PC-3 (cell line): ENCODE measurements at places on chromosomes 16 and 17. TPM values are rescaled to one million over a fixed set of nuclear protein-coding genes. Genes with fewer than 3 reads are reported as not detected.

The CHD9 gene
- 13.3 and 19.5 TPM in 2 replicates for total RNA-seq

The RNFT1 gene
- total RNA-seq, result 13.5 and 18.1 TPM in 2 replicates

DNA sequence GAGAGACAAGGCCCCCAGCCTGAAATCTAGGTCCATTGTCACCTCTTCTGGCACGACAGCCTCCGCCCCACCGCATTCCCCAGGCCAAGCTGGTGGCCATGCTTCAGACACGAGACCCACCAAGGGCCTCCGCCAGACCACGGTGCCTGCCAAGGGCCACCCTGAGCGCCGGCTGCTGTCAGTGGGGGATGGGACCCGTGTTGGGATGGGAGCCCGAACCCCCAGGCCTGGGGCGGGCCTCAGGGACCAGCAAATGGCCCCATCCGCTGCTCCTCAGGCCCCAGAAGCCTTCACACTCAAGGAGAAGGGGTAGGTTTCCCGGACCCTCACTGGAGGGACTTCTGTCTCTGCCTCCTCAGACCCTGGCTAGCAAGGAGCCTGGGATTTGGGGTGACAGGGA is 1.0 kb downstream of the TEDC2 start:
- no peaks in the 10 kb centered on the region for H3K36me3 ChIP-seq
- H3K27me3 ChIP-seq, result no peaks in the 10 kb centered on the region
- no peak for DNase-seq
- H3K27ac ChIP-seq, result no peak overlapping the region
- H3K4me1 ChIP-seq, result peaks cover 14% of the 10 kb centered on the region

The DPEP3 gene
- not detected in 2 replicates for total RNA-seq

DNA sequence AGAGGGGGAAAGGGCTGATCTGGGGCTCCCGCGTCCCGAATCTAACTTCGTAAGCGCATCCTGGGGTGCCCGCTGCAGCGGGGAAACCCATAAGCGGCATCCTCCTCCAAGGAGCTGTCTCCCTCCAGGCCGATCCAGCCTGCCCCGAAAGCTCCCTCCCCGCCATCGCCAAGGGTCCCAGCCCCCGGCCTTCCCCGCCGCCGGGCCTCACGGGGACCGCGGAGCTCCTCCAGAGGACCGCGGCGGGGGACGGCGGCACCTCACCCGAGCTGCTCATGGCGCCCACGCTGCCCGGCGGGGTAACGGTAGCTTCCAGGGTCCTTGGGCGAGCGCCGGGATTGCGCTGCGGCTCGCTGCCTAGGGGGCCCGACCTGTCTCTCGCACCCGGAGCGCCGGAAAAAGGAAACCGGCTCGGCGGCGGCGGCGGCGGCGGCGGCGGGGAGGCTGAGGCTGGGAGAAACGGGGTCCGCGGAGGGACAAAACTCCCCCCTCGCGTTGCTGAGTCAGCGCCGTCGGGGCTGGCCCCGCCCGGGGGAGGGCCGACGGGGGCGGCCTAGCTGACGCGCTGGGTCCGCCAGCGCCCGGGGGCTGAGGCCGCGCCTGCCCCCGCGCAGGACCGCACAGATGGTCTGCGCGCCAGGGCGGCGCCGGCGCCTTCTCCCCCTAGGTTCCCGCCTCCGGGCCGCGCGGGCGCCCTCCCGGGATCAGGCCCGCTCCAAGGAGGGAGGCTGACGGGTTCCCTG is at the start of gene BLMH:
TSS of gene BLMH (minus strand) at position 402 of the 743 bp plus-strand sequence. CDS start at position 277, 125 bp downstream.
- no peaks in the 10 kb centered on the region for H3K27me3 ChIP-seq
- H3K36me3 ChIP-seq, result peaks cover 4% of the 10 kb centered on the region; the same call in 1 of the 2 replicates
- peak; percentile 70 for DNase-seq
- H3K4me3 ChIP-seq, result peak within 1 kb of the TSS; percentile 96
- peaks cover 9% of the 10 kb centered on the region for H3K4me1 ChIP-seq

The UNC13D gene
- 43.9 and 53.8 TPM in 2 replicates for total RNA-seq

- DNase-seq, result peak; percentile 16
- no peak overlapping the region for H3K27ac ChIP-seq
- no peaks in the 10 kb centered on the region for H3K27me3 ChIP-seq
- no peak overlapping the region for H3K4me3 ChIP-seq
- H3K4me1 ChIP-seq, result peaks cover 34% of the 10 kb centered on the region
These were observed 40.8 kb downstream of the MRTFB start for GRCh38 chr16:14111713-14112538.

The SMIM5 gene
- 2.3 and 4.3 TPM in 2 replicates for total RNA-seq

The CAPNS2 gene
- total RNA-seq, result 0.26 TPM in 1 of 2 replicates, not detected in the other

- no peaks in the 10 kb centered on the region for H3K36me3 ChIP-seq
- no peak overlapping the region for H3K27ac ChIP-seq
- H3K27me3 ChIP-seq, result no peaks in the 10 kb centered on the region
- no peak overlapping the region for H3K4me3 ChIP-seq
These were observed 139.6 kb downstream of the CDK5R1 start for GRCh38 chr17:32626379-32626791.

DNA sequence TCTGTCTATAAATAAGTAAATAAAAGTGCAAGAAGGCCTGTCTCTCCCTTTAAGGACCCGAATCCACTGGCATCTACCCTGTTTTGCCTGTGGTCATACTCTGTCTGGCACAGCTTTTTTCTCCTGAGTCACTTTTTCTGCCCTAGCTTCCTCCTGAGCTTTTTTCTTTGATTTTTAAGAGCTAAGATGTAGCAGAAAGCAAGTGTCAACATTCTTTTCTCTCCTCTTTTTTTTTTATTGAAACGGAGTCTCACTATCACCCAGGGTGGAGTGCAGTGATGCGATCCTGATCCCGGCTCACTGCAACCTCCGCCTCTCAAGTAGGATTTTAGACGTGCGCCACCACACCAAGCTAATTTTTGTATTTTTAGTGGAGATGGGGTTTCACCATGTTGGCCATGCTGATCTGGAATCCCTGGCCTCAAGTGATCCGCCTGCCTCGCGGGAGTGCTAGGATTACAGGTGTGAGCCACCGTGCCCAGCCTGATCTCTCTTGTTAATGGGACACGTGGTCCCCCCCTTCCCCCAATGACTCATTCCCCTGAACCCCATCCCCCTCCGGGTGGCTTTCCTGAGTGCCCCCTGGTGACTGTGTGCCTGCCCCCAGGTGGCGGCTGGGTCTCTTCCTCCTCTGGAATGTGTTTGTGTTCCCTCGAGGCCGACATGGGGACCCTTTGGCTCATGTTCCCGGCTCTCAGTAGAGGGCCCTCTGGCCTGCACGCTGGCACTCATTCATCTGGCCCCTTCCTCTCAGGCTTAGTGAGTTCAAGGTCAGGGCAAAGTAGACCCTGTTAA is 14.2 kb downstream of the C16orf90 start:
- no peaks in the 10 kb centered on the region for H3K4me1 ChIP-seq
- H3K27ac ChIP-seq, result no peak overlapping the region
- no peaks in the 10 kb centered on the region; the same call in 1 of the 2 replicates for H3K36me3 ChIP-seq
- H3K27me3 ChIP-seq, result no peaks in the 10 kb centered on the region

- no peak for DNase-seq
- no peak overlapping the region for H3K27ac ChIP-seq
- H3K4me1 ChIP-seq, result no peaks in the 10 kb centered on the region
- H3K4me3 ChIP-seq, result no peak overlapping the region
- H3K27me3 ChIP-seq, result no peaks in the 10 kb centered on the region
These were observed 239.3 kb downstream of the MAF start for GRCh38 chr16:79361132-79361751.

The SLC2A4 gene
- total RNA-seq, result 0.29 TPM in 1 of 2 replicates, not detected in the other

GRCh38 chr17:80665792-80666191 is 121.2 kb downstream of the RPTOR start:
- H3K36me3 ChIP-seq, result no peaks in the 10 kb centered on the region
- DNase-seq, result no peak
- no peaks in the 10 kb centered on the region for H3K4me1 ChIP-seq
- H3K27me3 ChIP-seq, result no peaks in the 10 kb centered on the region

DNA sequence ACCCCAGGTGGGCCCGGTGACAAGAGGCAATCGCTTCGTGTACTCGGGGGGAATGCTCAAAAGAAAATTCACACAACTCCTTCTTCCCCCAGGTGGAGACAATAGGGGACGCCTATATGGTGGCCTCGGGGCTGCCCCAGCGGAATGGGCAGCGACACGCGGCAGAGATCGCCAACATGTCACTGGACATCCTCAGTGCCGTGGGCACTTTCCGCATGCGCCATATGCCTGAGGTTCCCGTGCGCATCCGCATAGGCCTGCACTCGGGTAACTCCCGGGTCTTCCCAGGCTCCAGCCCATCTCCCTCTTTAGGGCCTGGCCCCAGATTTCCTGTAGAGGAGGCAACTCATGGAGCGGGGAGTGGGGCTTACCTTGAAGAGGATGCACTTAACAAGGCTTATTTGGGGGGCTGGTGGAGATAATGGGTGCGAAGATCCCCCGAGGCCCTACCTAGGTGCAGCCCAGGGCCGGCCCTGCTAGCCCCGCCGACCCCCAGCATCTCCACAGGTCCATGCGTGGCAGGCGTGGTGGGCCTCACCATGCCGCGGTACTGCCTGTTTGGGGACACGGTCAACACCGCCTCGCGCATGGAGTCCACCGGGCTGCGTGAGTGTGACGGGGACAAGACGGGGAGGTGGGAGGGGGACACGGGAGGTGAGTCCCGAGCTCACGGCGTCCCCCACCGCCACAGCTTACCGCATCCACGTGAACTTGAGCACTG is 13.0 kb downstream of the GUCY2D start:
- no peak overlapping the region for H3K27ac ChIP-seq
- H3K4me3 ChIP-seq, result peak overlapping the region; percentile 63
- H3K4me1 ChIP-seq, result peaks cover 28% of the 10 kb centered on the region
- no peaks in the 10 kb centered on the region for H3K27me3 ChIP-seq

GRCh38 chr16:86563469-86564345 is 2.9 kb upstream of the FOXC2 start:
- DNase-seq, result peak; percentile 90
- no peaks in the 10 kb centered on the region for H3K27me3 ChIP-seq
- H3K27ac ChIP-seq, result peak overlapping the region; percentile 54
- no peaks in the 10 kb centered on the region for H3K36me3 ChIP-seq

The EVI2B gene
- total RNA-seq, result 0.11 TPM in 1 of 2 replicates, not detected in the other

DNA sequence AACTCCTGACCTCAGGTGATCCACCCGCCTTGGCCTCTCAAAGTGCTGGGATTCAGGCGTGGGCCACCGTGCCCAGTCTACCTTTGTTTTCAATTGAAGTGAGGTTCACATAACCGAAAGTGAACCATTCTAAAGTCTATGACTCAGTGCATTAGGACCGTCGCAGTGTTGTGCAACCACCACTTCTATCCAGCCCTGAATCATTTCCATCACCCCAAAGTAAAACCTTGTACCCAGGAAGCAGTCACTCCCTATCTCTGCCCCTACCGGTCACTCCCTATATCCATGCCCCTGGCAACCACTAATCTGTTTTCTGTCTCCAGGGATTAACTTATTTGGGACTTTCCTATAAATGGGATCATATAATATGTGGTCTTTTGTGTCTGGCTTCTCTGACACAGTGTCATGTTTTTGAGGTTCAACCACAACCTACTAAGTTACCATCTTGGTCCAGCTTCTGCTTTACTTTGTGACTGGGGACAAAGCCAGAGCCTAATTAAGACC is 28.3 kb upstream of the CDC42EP4 start:
- peak; percentile 96 for DNase-seq
- H3K4me1 ChIP-seq, result peaks cover 39% of the 10 kb centered on the region

The USP6 gene
- not detected in 2 replicates for total RNA-seq

- H3K27ac ChIP-seq, result no peak overlapping the region
- no peaks in the 10 kb centered on the region for H3K27me3 ChIP-seq
- H3K4me1 ChIP-seq, result no peaks in the 10 kb centered on the region
These were observed 267.2 kb upstream of the CDH5 start for GRCh38 chr16:66099306-66099705.

The KCNH4 gene
- total RNA-seq, result not detected in 2 replicates

GRCh38 chr17:7191571-7192270 is 12.6 kb upstream of the ASGR1 start:
- H3K36me3 ChIP-seq, result no peaks in the 10 kb centered on the region
- peak; percentile 34 for DNase-seq
- no peak overlapping the region for H3K27ac ChIP-seq
- no peaks in the 10 kb centered on the region for H3K4me1 ChIP-seq

The PITPNC1 gene
- total RNA-seq, result 23.1 and 25.4 TPM in 2 replicates

GRCh38 chr16:23268561-23268960 is 33.5 kb upstream of the SCNN1B start:
- H3K27me3 ChIP-seq, result no peaks in the 10 kb centered on the region
- no peak overlapping the region for H3K27ac ChIP-seq
- no peaks in the 10 kb centered on the region for H3K36me3 ChIP-seq
- DNase-seq, result no peak
- no peak overlapping the region for H3K4me3 ChIP-seq
- H3K4me1 ChIP-seq, result no peaks in the 10 kb centered on the region

DNA sequence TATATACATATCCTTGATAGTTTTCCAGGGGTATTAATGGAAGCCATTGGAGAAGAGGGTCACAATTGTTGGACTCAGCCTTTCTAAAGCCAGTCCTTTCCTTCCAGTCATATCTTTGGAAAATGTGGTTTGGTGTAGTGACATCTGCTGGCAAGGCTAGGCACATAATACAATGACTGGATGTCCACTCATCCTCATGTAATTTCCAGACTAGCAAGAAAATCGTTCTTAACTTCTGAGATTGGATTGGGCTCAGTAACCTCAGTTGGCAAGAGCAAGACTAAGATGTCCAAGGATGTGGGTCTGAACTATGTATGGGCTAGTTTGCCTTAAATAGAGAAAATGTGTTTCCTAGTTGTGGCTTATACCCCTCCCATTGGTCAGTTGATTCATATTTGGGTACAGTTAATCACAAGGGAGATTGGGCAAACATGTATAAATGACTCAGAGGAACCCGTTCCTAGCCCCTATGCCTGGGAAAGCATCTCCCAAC is 8.7 kb upstream of the KAT7 start:
- H3K4me3 ChIP-seq, result no peak overlapping the region
- H3K27ac ChIP-seq, result peak overlapping the region; percentile 13
- H3K36me3 ChIP-seq, result no peaks in the 10 kb centered on the region
- peaks cover 13% of the 10 kb centered on the region for H3K4me1 ChIP-seq
- no peaks in the 10 kb centered on the region for H3K27me3 ChIP-seq
- peak; percentile 83 for DNase-seq

GRCh38 chr17:82970818-82971590 is 108.4 kb upstream of the METRNL start:
- H3K4me3 ChIP-seq, result no peak overlapping the region
- H3K4me1 ChIP-seq, result no peaks in the 10 kb centered on the region
- H3K27me3 ChIP-seq, result no peaks in the 10 kb centered on the region
- H3K36me3 ChIP-seq, result no peaks in the 10 kb centered on the region

GRCh38 chr16:13935408-13935807 is 15.5 kb downstream of the ERCC4 start:
- no peak overlapping the region for H3K4me3 ChIP-seq
- no peaks in the 10 kb centered on the region for H3K27me3 ChIP-seq
- H3K36me3 ChIP-seq, result peaks cover 15% of the 10 kb centered on the region
- DNase-seq, result peak; percentile 9
- H3K27ac ChIP-seq, result no peak overlapping the region

The ANKFN1 gene
- not detected in 2 replicates for total RNA-seq

DNA sequence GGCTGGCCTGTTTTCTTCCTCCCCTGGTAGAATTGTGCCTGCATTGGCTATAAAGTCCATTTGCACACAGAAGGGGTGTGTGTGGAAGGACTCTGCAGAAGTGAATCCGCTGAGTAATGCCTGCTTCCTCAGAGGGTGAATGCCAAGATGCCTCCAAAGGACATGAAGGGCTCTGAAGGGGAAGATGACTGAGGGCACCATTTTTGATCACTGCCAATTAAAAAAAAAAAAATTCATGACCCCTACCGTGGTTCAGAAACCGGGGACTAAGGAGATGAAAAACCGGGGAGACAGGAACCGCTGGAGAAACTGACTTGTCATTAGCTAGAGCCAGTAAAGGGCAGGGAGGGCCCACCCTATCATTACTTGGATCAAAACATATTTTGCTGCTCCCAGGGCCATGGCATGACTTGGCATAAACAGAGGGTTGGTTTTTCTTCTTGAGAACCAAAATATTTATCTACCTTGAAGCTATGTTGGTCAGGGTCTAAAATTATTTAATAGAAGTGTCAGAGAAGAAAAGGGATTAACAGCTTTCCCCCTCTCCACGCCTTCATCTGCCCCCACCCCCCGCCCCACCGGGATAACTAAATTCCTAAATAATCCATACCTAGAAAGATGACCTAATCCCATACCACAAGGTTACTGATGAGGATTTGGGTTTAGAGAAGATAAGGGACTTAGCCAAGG is 3.6 kb upstream of the USP7 start:
- no peaks in the 10 kb centered on the region for H3K4me1 ChIP-seq
- no peaks in the 10 kb centered on the region for H3K36me3 ChIP-seq
- DNase-seq, result no peak
